Sigmoid colon (tissue), 7 donors: ENCODE measurements at places on chromosomes 16 and 17.
A peak's percentile ranks its signal among the peaks of the same experiment; 100 is the strongest.

DNA sequence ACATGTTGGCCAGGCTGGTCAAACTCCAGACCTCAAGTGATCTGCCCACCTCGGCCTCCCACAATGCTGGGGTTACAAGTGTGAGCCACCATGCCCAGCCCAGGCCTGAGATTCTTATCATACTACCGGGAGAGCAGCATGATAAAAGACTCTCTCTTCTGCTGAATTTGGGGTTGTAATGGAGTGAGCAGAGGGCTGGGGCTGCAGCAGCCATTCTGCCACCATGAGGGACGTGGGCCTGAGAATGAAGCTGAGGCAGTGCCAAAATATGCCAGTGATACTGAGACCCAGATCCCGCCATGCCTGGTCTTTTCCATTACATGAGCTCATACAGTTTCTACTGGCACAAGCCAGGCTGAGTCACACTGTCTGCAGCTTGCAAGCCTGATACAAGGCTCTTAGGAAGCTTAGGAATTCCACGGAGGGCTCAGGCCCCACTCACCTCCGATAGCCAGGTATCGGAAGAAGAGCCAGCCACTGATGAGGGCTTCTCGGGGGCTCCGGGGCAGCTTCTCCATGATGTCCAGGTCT is 19.6 kb upstream of the P2RX1 start:
- DNase-seq, result no peak

GRCh38 chr16:79740252-79740651 is 139.7 kb upstream of the MAF start:
- DNase-seq, result no peak

GRCh38 chr16:15682105-15682570 is 32.1 kb downstream of the NDE1 start:
- DNase-seq, result no peak

GRCh38 chr16:77191259-77191969 is 424 bp downstream of the MON1B start:
- DNase-seq, result peak; percentile 75

DNA sequence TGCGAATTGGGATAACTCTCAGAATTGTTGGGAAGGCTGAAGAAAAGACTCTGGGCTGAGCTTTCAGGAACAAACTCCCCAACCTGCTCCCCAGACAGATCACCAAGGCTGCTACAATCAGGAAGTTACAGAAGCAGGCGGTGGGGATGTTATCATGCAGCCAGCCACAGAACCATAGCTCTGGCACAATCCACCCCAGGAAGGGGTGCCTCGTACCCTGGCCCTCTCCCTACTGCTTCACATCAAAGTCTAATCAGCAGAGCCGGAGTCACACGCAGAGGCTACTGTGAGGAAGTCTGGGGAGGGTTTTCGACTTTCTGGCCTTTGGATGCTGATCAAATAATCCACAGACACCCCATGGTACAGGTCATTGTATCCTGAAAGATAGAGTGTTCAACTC is 86.8 kb downstream of the NTN1 start:
- no peak for DNase-seq

GRCh38 chr17:57415751-57416207 is 159.5 kb downstream of the MSI2 start:
- no peak for DNase-seq

- DNase-seq, result no peak
Observed at GRCh38 chr17:8109661-8110455, 8.5 kb downstream of the ALOXE3 start.

GRCh38 chr16:31099860-31100638 is 5.5 kb upstream of the VKORC1 start:
- no peak for DNase-seq

DNA sequence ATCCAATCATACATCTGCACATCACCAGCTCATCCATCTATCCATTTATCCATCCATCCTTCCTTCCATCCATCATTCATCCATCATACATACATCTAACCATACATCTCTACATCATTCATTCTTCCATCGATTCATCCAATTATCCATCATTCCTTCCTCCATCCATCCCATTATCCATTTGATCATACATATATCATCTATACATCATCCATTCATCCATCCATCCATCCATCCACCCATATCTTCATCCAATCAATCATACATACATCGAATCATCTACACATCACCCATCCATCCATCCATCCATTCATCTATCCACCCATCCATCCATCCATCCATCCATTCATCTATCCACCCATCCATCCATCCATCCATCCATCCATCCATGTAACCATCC is 29.3 kb upstream of the STH start:
- no peak for DNase-seq

DNA sequence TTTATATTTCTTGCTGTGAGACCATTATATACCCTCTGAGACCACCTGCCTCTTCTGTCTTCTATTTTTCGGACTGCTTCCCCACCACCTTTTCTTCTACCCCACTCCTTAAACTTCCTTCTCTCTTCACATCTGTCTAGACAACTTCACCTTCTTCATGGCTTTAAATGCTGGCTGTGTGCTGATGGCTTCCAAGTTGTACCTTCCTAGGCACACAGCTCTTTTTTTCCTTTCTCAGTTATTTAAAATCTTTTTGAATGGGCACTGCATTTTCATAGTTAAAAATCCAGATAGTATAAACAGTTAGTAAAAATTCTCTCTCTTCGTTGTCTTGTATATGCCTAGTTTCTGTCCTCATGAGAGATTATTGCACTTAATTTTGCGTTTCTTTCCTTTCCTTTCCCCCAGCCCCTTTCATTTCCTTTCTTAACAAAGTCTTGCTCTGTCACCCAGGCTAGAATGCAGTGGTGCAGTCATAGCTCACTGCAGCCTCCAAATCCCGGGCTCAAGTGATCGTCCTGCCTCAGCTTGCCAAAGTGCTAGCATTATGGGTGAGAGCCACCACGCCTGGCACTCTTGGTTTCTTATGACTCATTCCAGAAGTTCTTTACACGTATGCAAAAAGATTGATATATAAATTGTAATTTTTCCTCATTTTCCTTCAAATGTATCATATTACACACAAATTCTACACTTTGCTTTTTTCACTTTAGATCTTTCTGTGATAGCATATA is 114.3 kb downstream of the NPIPB5 start:
- no peak for DNase-seq

DNA sequence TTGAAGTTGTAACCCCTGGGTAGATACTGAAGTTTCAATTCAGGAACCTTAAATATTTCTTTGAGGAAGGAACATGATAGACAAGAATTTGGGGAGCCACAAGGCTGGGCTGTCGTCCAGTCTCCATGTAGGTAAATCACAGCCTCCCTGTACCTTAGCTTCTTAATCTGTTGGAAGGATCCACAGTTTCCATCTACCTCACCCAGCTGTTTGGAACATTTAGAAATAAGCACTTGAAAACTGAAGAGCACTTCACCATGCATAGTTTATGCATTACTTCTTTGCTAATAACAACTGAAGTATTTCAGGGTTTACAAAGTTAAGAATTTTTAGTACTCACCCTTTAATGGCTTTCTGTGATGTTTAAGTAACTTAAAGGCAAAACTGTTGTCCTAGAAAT is 17.2 kb downstream of the TXNDC11 start:
- DNase-seq, result no peak

GRCh38 chr16:48279199-48279598 is 31.9 kb upstream of the ABCC11 start:
- DNase-seq, result no peak

DNA sequence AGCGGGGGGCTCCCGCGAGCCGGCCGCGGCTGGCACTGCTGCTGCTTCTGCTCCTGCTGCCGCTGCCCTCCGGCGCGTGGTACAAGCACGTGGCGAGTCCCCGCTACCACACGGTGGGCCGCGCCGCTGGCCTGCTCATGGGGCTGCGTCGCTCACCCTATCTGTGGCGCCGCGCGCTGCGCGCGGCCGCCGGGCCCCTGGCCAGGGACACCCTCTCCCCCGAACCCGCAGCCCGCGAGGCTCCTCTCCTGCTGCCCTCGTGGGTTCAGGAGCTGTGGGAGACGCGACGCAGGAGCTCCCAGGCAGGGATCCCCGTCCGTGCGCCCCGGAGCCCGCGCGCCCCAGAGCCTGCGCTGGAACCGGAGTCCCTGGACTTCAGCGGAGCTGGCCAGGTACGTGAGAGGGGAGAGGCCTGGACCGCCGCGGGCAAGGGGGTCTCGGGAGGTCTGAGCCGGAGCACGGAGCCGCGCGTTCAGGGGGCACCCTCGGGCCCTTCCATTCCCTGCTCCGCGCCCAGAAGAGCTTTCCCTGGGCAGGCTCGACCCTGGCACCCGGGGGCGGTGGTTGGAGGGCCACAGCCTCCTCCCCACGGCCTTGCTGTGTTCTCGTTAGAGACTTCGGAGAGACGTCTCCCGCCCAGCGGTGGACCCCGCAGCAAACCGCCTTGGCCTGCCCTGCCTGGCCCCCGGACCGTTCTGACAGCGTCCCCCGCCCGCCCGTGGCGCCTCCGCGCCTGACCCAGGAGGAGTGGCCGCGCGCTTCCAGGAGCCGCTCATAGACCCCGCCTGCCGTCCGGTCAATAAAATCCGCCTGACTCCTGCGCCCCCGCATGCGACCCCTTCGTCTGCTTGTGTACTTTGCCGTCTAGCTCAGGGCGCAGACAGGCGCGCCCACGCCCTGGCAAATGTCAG is 591 bp downstream of the NPW start:
- no peak for DNase-seq

DNA sequence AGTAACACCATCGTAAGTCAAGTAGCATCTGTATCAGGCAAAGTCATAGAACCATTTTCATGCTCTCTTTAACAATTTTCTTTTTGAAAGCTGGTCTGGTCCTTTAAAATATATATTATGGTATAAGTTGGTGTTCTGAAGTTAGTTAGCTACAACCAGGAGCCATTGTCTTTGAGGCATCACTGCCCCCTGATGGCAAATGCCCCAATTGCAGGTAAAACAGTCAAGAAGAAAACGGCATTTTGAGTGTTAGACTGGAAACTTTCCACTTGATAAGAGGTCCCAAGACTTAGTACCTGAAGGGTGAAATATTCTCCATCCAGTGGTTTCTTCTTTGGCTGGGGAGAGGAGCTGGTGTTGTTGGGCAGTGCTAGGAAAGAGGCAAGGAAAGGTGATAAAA is 14.1 kb downstream of the TP53 start:
- no peak for DNase-seq

DNA sequence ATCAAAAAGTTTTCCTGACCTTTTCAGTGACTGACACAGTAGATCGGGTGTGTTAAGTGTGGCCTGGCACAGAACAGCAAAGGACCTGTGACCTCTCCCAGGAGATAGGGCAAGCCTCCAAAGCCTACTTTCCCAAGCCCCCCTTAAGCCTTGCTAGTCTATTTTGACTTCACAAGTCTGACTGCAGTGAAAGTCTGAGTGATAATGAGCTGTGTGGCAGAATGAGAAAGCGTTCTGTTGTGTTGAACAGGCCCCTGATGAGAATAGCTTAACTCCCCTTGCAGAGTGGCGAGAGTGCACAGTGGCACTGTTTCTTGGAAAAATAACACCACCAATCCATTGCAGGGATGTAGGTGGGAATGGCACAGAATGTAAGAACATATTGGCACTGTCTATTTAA is 32.8 kb downstream of the MMD start:
- no peak for DNase-seq

GRCh38 chr16:85824161-85825135 is 25.0 kb downstream of the COX4I1 start:
- DNase-seq, result no peak

DNA sequence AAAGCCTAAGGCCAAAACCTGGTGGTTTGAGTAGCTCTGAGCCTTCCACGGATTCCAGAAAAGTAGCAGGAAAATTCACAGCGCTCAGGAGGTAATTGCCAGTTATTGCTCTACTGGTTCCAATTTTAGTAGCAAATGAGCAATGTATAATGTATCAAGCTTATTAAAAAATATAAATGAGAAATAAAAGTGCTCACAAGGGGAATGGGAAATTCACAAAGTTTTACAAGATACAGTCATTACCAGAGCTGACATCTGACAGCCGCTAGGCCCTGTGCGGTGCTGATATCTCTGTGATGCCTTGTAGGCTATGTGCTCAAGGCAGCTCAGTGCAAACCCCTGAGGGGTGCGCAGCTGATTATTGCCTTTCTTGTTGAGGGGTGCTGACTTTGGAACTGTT is 47.5 kb downstream of the HS3ST3A1 start:
- no peak for DNase-seq

DNA sequence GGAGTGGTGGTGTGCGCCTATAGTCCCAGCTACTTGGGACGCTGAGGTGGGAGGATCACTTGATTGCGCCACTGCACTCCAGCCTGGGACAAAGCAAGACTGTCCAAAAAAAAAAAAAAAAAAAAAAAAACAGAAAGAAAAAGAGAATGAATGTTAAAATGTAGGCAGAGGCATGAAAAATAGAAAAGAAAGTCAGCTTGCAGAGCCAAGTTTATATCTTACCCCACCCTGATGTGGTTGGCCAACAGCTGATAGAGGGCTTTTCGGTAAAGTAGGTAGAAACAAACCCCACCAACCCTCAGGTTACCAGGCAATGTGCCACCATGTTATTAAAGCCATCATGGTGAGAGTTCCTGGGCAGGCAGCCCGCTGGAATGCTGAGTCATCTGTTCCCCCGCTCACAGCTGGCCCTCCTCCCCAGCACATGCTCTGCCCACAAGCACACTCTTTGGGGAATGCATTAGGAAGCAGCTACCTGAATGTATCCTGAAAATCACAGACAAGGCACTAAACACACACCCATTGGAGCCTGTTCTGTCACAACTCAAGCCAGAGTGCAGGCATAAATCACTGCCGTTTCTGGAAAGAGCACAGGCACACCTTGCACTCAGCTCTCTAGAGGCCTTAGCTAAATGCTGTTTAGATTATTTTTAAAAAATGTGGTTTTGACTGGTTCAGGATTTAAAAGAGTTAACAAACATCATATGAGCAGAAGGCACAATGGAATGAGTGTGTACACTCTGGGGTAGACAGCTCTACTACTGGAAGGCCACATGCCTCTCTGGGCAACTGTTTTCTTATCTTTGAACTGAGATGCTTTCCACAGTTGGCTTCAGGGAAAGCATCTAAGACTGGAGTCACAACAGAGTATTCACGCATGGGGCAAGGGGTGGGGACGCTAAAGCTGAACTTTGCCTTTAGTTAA is 128.5 kb downstream of the PARN start:
- DNase-seq, result peak; percentile 97

- DNase-seq, result peak; percentile 87
Observed at GRCh38 chr17:15490634-15491261, 23.3 kb upstream of the CDRT4 start.

DNA sequence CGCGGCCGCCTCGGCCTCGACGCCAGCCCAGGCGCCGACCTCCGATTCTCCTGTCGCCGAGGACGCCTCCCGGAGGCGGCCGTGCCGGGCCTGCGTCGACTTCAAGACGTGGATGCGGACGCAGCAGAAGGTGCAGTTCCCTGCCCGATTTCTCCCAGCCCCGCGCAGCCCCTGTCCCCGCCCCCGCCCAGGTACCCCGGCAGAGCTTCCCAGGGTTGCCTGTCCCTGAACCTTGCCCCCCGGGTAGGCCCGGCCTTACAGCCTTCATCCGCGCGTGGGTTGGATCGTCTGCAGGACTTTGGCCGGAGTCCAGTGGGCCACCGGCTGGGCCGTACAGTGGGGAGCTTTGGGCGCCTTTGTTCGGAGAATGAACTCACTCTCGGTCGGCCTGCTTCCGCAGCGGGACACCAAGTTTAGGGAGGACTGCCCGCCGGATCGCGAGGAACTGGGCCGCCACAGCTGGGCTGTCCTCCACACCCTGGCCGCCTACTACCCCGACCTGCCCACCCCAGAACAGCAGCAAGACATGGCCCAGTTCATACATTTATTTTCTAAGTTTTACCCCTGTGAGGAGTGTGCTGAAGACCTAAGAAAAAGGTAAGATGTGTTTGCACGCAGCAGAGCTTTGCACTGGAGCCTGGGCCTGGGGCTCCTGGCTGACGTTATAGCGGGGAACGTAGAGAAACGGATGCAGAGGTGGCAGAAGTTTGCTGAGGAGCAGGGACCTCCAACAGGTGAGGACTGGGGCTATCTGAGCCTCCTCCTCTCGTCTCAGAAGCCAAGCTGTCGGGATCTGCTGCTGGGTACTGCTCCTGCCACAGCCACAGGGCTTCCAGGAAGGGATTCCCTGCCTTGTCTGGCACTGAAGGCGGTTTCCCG is 593 bp downstream of the GFER start:
- no peak for DNase-seq
